DMS153 (cell line): ENCODE measurements at places on chromosomes 13 and 19.

- no peak for DNase-seq
Observed at GRCh38 chr19:7933411-7933810, 7.5 kb upstream of the CTXN1 start.

DNA sequence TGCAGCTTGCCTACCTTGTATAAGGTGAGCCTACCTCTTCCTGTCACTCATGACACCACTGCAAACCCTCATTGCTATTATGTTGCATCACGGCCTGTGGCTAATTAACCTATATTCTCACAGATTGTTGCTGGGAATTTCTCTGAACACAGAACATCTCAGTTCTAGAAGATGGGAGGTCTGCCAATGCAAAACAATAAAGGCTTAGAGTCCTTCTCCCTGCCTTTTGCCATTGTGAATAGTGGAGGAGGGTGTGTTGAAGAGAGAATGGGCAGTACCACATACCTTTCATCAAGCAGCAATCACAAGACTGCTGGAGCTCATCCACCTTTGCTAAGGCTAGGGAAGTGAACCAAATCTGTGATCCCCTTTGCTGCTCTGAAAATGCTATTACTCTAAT is 34.4 kb downstream of the WDFY2 start:
- DNase-seq, result no peak

- no peak for DNase-seq
Observed at GRCh38 chr13:103222683-103223082, 156.5 kb upstream of the SLC10A2 start.

DNA sequence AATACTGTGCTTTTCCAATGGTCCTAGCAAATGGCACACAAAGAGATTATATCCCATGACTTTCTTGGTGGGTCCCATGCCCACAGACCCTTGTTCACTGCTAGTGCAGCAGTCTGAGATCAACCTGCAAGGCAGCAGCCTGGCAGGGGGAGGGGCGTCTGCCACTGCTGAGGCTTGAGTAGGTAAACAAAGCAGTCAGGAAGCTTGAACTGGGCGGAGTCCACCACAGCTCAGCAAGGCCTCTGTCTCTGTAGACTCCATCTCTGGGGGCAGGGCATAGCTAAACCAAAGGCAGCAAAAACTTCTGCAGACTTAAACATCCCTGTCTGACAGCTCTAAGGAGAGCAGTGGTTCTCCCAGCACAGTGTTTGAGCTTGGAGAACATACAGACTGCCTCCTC is 82.9 kb downstream of the ZNF737 start:
- DNase-seq, result no peak

- DNase-seq, result no peak
Observed at GRCh38 chr19:2973229-2973628, 4.1 kb upstream of the TLE6 start.

- DNase-seq, result peak; percentile 40
Observed at GRCh38 chr19:52963247-52963618, 552 bp upstream of the ZNF816 start.

- no peak for DNase-seq
Observed at GRCh38 chr13:98014766-98015165, 61.3 kb downstream of the IPO5 start.

DNA sequence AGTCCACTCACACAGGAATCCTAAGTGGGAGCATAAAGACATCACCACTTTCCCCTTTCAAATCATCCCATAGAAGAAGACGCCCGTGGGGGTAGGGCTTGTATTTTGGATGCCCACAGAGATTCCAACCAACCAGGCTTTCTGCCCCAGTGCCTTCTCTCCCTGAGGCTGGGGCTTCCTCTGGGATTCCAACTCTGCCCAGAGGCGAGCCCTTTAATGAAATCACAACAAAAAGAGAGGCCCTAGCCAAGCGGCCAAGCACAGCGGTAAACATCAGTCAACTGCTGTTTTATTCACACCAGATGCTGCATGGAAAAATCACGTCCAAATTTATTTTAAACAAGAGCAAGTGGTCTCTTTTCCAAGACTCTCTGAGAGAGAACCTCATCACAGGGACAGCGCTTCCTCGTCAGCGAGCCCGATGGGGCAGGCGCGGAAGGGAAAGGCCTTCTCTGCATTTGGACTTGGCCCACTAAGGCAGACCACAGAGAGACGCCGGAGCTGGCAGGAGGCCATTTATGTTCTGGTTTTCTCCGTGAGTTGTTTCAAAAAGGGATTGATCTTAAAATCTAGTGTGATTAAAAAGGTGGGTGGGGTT is 31.5 kb downstream of the ADPRHL1 start:
- no peak for DNase-seq

- no peak for DNase-seq
Observed at GRCh38 chr19:49904136-49904535, 7.4 kb upstream of the IL4I1 start.

DNA sequence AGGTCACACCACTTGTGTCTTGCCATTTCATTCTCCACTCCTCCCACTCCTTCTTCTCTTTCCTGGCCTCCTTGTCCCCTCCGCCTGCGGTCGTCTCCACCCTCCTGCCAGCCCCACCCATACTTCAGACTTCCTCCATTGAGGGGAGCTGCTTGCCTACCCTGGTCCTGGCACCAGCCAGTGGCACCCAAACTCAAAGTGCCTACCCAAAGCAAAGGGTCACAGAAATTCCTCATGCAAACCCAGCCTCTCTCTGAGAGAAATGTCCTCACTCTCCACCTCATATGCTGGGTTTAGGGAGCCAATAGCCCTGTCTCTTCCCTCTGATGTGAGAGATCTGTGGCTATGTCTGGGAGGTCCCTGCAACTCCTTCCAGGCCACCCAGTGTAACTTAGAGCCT is 109.6 kb downstream of the TEX26 start:
- DNase-seq, result no peak

- no peak for DNase-seq
Observed at GRCh38 chr19:33152176-33152575, 20.3 kb downstream of the WDR88 start.

DNA sequence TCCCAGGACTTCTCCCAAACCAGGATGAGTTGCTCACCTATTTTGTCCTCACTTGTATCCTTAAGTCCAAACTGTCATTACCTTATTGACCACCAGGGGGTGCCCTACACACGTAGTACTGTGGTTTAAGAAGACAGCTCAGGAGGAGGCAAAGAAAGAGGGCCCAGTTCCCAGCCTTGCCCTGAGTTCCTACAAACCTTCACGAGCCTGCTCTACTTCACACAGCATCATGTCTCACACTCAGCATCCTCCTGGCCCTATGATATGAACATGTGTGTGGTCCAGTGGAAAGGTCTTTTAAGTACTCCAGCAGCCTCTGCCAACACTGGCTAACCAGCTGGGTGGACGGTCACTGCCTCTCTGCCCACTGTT is 8.1 kb upstream of the ZNF784 start:
- DNase-seq, result peak; percentile 88

DNA sequence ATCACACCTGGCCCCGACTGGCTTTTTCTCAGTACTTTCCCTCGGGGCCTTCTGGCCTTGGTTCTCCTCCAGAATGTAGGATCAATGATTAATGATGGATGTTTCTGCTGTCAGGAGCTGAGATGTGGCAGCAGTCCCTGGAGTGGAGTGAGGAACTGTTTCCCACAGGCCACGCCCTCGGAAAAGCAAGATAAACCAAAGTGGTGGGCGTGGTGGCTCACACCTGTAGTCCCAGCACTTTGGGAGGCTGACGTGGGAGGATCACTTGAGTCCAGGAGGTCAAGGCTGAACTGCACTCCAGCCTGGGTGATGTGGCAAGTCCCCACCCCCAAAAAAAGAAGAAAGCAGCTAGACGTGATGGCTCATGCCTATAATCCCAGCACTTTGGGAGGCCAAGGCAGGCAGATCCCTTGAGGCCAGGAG is 7.1 kb upstream of the SHFL start:
- no peak for DNase-seq

- peak; percentile 41 for DNase-seq
Observed at GRCh38 chr19:47471733-47472457, at the start of gene SLC8A2. SLC8A2 (minus strand) TSS chr19:47471893; CDS start chr19:47466403, 5,490 bp downstream.

DNA sequence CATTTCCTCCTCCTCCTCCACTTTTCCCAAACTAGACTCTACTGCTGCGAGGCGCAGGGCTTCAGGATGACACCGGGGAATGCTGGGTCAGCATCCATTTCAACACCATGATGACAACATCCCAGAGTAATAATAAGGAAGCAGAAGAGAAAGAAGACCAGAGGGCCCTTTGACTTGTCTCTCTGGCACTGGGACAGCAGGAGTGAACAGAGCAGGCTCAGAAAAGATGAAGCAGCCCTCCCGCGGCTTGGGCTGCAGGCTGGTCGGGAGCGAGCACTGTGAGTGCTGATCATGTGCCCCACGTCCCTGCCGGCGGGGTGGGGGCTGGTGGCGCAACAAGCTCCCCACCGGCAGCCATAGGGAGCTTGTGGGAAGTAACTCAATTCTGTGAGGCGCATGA is 30.5 kb downstream of the RANBP3 start:
- no peak for DNase-seq

DNA sequence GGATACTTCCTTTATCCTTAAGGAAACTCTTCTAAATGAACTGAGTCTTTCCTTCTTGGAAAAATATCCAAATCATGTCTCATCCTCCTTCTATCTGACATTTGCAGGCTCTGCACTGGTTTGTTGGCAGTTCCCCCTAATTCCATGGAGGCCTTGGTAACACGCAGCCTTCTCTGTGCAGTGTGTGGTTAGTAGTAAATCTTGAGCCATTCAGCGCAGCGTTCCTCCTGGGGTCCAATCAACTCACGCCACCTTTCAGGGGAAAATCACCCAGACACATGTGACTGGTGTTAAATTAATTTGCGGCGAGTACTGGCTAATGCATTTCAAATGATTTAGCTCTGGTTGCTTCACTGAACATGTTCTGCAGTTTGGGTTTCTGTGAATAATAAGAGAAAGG is 21.0 kb upstream of the CBY2 start:
- no peak for DNase-seq

GRCh38 chr13:73480779-73481559 is 422.2 kb downstream of the KLF5 start:
- DNase-seq, result no peak

DNA sequence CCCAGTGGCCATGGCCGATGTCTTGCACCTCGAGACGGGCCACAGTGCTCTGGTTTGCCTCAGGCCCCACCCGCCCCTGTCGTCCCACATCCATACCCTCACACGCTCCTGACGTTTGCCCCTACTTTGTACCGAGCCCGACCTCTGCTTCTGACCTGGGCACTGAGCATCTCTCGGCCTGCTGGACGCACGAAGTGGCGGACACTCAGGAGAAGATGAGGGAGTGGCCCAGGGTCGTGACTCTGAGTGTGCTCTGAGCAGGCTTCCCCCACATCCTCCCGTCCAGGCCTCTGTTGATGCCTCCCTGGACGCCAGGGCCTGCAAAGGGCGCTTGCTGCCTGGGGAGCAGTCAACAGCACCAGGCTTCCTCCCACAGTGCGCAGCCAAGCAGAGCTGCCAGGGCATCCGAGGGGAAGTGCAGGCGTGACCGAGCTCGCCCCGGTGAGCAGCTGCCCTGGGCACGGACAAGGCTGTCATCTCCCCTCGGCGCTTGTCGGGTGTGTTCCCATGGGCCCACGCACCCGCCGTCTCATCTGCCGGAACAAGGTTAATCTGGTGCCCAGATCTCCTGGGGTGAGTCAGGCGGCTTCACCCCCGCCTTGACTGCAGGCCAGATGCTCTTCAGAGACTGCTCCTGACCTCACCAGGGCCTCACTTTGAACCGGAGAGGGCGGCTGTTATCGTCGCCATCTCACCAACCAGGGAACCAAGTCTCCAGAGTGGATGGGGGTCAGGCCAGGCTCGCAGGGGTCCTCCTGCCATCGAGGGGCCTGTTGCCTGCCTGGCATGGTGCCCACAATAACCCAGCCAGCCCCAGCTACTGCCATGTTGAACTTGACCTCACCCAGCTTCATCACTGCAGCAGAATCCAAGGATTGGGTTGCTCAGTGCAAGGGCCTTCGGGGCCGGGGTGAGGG is 27.2 kb downstream of the COMP start:
- DNase-seq, result peak; percentile 63

DNA sequence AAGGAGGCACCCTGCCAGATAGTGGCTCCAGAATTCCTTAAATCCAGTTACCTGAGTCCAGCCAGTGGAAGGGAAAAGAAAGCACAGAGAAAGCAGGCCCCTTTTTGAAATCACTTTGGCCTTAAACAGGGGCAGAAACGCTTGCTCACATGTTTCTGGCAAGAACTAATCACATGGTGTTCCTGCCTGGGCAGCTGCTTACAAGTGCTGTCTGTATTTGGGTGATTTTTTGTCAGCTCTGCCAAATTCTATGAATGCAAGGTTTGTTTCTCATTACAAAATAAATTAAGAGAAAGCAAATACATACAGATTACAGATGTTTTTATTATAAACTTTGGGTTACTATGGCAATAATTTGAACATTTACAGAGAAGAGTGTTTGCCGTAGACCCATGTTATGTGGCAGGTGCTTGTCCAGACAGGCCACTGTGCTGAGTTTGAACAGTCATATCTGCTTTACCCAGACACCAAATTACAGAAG is 1237.8 kb downstream of the SLITRK5 start:
- peak; percentile 72 for DNase-seq

DNA sequence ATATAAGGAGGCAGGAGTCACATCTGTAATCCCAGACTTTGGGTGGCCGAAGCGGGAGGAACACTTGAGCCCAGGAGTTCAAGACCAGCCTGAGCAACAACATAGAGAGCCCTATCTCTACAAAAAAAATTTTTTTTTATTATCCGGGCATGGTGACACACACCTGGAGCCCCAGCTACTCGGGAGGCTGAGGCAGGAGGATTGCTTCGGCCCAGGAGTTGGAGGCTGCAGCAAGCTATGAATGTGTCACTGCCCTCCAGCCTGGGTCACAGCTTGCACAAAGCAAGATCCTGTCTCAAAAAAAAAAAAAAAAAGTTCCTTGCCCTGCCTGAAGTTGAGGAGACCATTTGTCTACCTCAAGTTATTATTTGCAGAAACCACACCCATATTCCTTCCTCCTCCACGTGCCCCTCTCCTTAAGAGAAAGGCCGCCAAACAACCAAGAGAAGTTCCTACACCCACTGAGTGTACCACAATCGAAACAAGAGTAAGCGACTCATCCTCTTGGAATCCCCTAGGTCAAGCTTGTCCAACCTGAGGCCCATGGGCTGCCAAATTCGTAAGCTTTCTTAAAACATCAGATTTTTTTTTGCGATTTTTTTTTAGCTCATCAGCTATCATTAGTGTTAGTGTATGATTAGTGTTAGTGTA is 2.2 kb downstream of the ABCC4 start:
- DNase-seq, result no peak

DNA sequence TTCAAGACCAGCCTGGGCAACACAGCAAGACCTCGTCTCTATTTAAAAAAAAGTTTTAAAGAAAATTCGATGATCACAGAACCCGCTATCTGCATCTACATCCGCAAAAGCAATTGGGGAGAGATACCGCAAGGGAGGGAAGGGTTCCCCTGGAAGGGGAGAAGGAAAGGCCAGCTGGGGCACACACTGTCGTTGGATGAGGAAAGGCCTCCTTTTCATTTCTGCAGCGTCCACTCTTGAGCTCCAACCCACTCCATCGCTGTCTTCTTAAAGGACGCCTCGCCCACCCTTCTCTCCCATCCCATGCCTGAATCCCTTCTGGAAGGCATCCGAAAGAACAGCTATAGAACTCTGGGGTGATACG is 3.2 kb upstream of the PRKCG start:
- no peak for DNase-seq
